ENCODE measurements at places on chromosomes 6 and 20. TPM values are rescaled to one million over a fixed set of nuclear protein-coding genes. Genes with fewer than 3 reads are reported as not detected.

DNA sequence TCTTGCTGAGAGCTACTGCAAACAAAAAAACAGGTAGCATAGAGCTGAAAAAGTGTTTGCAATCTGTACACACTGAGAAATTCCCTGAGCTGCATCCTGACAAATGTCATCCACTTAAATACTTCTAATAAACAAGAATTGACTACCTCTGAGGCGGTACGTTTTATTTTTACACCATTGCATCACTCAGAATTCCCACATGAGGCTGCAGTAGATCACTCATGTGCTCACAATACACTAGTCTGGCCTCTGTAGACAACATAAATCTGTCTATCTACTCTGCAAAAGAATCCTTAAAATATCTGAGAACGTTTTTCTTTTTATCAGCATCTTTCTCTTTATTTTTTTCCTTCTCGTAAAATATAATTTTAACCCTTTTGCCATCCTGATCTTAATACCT, 661.4 kb downstream of the EPHA7 start:
- no peak for DNase-seq

The DACT2 gene
- not detected for total RNA-seq

- no peak for DNase-seq
These were observed 160.8 kb upstream of the TNFAIP3 start for GRCh38 chr6:137706083-137706750.

The ADGRB3 gene
- not detected for total RNA-seq

The MUCL3 gene
- total RNA-seq = not detected

DNA sequence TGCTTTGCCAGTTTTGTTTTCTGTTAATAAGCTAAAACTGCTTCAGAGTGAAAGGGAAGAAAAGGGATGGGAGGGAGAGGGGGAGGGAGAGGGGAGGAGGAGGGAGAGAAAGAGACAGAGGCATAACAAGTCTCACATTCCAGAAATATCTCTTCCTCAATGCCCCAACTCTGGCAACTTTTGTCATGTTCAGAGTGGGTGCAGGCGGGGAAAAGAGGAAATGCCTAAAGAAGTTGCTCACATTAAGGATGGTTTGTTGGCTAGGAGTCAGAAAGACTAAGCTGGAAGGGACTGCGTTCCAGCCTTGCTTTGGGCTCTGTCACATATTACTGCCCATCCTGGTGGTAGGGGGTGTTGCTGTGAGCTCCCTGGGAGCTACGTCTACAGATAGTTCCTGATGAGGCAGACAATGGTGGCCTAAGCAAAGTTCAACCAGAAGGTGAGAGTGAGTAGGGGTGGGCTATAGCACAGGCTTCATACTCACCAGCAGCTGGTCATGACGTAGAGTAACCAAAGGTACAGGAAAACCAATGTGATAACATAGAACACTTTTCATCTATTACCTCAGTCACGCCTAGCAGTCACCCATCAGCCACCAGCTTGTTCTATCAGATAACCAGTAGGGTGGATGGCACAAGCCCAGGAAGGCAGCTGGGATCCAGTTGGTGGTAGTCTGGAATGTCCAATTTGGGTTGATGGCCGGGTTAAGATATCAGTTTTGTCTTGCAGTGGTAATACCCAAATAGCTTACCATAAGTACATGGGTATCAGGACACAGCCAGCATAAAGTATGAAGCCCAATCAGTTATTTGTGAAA, 2.1 kb downstream of the TSPYL4 start:
- peak; percentile 82 for DNase-seq

The SEL1L2 gene
- not detected for total RNA-seq

The HLA-DPA1 gene
- total RNA-seq = not detected

- DNase-seq = no peak
These were observed 172.4 kb upstream of the MYLIP start for GRCh38 chr6:15956205-15957106.

The SERPINB1 gene
- total RNA-seq = 28.0 TPM

The PPP1R14C gene
- total RNA-seq = not detected

The DNAH8 gene
- not detected for total RNA-seq

The DDO gene
- 0.53 TPM for total RNA-seq

- no peak for DNase-seq
These were observed 586.5 kb downstream of the EPM2A start for GRCh38 chr6:145148776-145149175.

The TULP4 gene
- 70.1 TPM for total RNA-seq

- no peak for DNase-seq
These were observed 5.0 kb downstream of the KIF3B start for GRCh38 chr20:32282461-32282860.

- no peak for DNase-seq
These were observed 54.7 kb downstream of the RRBP1 start for GRCh38 chr20:17627101-17627955.

GRCh38 chr6:132122871-132123270, 171.7 kb upstream of the CCN2 start:
- DNase-seq = peak; percentile 89

DNA sequence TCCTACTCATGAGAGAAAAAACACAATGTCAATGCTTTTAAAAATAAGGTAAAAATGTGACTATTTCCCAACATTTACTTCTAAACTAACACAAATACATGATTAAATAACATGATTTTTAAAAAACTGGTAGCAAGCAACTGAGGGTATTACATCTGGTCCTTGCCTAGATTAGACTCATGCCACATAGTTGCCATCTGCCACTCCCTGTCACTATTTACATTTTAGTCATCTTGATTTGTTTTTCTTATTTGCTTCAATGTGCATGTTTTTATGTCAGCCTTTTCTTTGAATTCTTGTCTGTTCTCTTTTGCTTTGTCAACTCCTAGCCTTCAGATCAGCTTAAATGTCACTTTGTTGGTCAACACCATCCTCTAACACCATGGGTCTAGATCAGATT, 207.0 kb upstream of the SIM1 start:
- DNase-seq = no peak

The FAM50B gene
- 0.58 TPM for total RNA-seq

DNA sequence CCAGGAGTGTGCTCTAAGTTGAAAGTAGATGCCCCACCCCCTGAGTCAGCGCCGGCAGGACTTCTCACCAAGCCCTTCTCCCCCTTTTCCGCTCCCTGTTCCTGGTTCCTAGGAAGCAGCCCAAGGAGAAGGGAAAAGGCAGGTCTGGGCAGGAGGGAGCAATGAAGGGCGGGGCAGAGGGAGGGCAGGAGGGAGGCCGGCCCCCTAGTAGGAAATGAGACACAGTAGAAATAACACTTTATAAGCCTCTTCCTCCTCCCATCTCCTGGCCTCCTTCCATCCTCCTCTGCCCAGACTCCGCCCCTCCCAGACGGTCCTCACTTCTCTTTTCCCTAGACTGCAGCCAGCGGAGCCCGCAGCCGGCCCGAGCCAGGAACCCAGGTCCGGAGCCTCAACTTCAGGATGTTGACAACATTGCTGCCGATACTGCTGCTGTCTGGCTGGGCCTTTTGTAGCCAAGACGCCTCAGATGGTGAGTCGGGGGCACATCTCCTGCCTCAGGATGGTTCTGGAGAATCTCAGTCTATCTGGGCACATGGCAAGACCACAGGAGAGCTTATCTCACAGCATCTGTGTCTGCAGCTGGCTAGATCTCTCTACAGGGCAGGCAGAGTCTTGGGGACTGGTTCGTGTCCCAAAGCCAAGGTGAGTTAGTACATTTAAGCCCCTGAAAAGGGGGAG, at the start of gene PROCR:
TSS of gene PROCR (plus strand) at position 320 of the 681 bp plus-strand sequence. CDS start at position 403, 83 bp downstream.
- DNase-seq = peak; percentile 89

The RAET1L gene
- total RNA-seq = not detected

The CCDC170 gene
- 0.61 TPM for total RNA-seq

GRCh38 chr6:85923013-85923430, 280.3 kb upstream of the SYNCRIP start:
- DNase-seq = no peak

DNA sequence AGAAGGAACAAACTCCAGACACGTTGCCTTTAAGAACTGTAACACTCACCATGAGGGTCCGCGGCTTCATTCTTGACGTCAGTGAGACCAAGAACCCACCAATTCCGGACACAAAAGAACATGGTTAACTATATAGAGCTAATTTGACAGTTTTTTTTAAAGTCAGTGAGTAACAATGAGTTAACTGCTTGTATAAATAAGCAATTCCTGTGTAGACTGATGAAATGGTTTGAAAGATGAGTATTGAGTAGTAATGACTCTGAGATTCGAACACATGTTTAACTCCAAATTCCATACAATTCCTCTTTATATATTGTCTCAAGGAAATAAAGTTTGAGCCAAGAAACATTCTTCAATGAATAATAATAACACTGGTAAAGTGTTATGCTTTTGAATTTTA, 478.0 kb downstream of the MMUT start:
- DNase-seq = no peak

GRCh38 chr20:41551011-41551705, 67.0 kb downstream of the CHD6 start:
- no peak for DNase-seq

The CST4 gene
- not detected for total RNA-seq

DNA sequence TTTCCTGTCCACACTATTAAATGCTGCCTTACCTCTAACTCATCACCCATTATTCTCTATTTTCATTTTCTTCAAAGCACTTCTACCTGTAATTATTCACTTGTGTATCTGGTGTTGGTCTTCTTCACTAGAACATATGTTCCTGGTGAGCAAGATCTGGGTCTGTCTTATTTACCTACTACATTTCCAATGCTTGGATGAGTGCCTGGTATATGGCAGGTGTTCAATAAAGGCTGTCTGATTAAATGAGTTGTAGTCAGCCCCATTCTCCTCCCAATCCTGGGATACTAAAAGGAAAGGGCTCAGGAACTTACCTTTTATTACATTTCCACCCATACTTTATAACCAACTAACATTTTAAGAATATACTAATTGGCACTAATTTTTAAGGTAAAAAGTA, 61.0 kb downstream of the CEP162 start:
- no peak for DNase-seq

GRCh38 chr6:131754715-131755567, 44.1 kb upstream of the CTAGE9 start:
- peak; percentile 84 for DNase-seq

- no peak for DNase-seq
These were observed 10.8 kb upstream of the TBCC start for GRCh38 chr6:42756722-42757121.

The NINL gene
- 14.3 TPM for total RNA-seq

GRCh38 chr6:708237-708598, 15.3 kb upstream of the EXOC2 start:
- DNase-seq = peak; percentile 72

- DNase-seq = no peak
These were observed 13.8 kb downstream of the ATXN1 start for GRCh38 chr6:16747232-16748024.
